ENCODE measurements at places on chromosomes 3 and 15.

- DNase-seq = no peak
Observed at GRCh38 chr15:69919816-69920215, 177.9 kb downstream of the TLE3 start.

GRCh38 chr15:40372981-40373380, 9.5 kb upstream of the KNSTRN start:
- no peak for DNase-seq

DNA sequence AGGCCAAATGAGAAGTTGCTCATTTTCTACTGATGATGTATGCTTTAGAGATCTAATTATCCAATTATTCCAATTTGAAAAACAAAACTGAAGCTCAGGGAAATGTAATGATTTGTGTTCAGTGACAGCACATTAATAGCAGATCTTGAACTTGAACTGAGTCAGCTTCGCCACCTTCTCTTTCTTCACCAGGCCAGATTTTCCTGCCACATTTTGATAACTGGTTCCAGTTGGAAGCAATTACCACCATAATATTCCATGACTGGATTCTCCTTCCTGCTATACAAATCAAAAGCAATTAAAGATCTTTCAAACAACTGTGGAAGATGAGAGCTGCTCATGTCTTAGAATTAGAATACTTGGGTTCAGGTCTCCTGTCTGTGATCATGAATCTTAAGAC, 334.1 kb downstream of the RBMS3 start:
- no peak for DNase-seq

GRCh38 chr3:73433687-73434086, 191.1 kb downstream of the PDZRN3 start:
- no peak for DNase-seq

DNA sequence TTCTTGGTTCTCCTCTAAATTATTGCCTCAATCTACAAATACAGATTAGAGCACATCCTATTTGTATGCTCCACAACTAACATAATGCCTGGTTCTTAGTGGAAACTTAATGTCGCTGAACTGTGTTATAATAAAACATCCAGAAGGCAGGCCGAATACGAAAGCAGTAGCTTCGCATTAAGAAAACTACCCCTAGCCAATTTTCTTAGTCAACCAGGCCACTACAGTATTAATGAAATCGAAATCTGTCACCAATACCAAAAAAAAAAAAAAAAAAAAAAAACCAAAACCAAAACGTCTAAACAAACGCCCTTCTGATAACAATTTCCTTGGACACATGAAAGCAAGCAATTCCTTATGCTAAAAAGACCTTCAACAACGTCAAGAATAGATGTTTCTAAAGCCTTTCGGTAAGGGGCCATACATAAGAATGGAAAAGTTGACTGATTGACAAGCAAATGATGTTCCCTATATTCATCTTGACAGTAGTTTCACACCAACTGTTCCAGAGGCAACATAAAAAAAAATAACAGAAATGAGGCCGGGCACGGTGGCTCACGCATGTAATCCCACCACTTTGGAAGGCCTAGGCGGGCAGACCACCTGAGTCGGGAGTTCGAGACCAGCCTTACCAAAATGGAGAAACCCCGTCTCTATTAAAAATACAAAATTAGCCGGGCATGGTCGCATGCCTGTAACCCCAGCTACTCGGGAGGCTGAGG, 1.3 kb downstream of the DENND6A start:
- DNase-seq = no peak

DNA sequence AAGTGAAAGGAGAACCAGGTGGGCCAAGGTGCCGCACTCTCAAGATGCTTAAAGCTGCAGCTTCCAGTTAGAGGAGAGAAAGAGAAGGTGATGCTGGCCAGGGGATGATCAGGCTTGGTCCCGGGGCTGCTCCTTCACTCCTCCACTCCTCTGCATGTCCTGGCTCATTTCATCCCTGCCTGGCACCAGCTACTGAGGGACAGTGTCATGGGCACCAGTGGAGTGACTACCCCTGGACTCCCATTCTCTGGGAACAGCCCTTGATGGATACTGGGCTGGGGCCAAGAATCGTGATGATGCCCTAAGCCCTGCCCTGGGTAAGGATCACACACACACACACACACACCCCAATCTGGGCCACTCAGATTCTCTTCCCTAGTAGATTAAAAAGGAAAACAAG, 243.7 kb downstream of the UACA start:
- DNase-seq = no peak

GRCh38 chr3:31707286-31707685, 174.6 kb downstream of the STT3B start:
- DNase-seq = no peak

GRCh38 chr3:88657459-88657858, 450.0 kb upstream of the EPHA3 start:
- no peak for DNase-seq

GRCh38 chr3:186532598-186533072, 11.5 kb downstream of the CRYGS start:
- no peak for DNase-seq

DNA sequence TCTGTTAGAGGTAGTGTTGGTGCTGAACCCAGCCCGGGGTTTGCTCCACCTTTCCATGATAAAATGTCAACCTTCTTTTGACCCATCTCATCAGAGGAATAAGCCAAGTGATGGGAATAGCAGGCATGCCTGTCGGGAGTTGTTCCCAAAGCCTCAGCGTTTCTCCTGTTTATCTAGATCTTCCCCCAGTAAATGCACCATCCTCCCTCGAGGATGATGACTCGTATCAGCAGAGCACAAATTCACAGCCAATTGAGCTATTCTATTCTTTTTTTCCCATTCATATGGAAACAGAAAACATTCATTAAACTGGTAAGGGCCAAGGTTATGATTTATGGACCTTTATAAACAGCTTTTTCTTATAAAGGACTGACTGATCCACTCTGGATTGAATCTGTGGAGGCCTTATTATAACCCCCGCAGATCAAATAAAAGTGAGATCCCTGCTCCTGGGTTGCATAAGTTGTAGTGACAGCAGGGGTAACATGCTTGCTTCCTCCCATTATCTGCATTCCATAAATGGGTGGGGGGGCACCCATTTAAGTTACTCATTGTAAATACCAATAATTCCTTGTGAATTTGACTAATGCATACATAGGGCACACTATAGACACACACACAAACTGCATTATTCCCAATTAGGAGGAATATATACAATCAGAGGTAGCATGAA, 207.3 kb downstream of the PLCL2 start:
- no peak for DNase-seq

DNA sequence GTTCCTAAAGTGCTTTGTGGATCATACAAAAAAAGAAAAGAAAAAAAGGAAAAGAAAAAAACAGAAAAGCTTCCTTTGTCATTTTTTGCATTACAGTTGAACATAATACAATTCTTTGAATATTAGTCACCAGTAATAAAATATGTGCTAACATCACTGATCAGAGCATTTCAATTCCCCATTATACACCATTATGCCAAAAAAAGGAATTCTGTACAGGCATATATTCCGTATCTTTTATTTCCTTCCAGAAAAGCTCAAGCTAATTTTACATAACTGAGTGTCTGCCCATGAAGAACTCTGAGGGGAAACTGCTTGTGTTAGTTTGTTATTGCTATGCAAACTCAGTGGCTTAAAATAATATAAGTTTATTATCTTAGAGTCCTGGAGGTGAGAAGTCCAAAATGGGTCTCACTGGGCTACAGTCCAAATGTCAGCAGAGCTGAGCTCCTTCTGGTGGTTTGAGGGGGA, 377.9 kb downstream of the GAP43 start:
- no peak for DNase-seq

DNA sequence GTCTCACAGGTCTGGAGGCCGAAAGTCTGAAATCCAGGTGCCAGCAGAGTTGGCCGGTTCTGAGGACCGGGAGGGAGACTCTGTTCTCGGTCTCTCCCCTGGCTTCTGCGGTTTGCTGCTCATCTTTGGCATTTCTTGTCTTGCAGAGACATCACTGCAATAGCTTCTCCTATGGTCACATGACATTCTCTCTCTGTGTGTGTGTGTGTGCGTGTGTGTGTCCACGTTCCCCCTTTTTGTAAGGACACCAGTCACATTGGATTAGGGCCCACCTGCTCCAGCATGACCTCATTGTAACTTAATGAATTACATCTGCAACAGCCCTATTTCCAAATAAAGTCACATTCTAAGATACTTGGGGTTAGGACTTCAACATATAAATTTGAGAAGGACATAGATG, 12.4 kb upstream of the ATP10A start:
- no peak for DNase-seq

- no peak for DNase-seq
Observed at GRCh38 chr3:66476852-66477381, 23.9 kb downstream of the LRIG1 start.

DNA sequence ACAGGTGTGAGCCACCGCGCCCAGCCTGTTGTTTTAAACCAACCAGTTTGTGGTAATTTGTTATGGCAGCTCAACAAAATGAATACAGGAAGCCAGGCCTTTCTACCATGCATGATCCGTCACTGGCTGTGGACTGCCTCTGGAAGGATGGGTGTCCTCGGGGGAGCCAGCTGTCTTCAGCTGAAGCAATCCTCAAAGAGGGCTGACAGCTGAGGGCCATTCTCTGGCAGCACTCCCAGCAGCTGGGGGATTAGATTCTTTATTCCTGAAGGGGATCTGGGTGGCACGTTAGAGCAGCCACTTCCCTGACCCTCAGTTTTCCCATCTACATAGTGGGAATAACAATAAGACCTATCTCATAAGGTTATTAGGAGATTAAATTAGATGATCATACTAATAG, 24.4 kb downstream of the POLR2M start:
- no peak for DNase-seq

All from Panc1 (cell line).